ENCODE measurements at places on chromosomes 1 and 21.

GRCh38 chr21:26845066-26845758, at the start of gene ADAMTS1:
Gene ADAMTS1, minus strand, starts transcription at chr21:26845409. Its CDS starts 455 bp downstream, at chr21:26844954.
- peak; percentile 59 for DNase-seq

- DNase-seq, result no peak
Measured at GRCh38 chr1:55180075-55180670, 35.0 kb downstream of the USP24 start.

GRCh38 chr1:3482378-3482849, 27.9 kb downstream of the ARHGEF16 start:
- DNase-seq, result no peak

GRCh38 chr1:205743977-205744376, 6.0 kb downstream of the NUCKS1 start:
- no peak for DNase-seq

DNA sequence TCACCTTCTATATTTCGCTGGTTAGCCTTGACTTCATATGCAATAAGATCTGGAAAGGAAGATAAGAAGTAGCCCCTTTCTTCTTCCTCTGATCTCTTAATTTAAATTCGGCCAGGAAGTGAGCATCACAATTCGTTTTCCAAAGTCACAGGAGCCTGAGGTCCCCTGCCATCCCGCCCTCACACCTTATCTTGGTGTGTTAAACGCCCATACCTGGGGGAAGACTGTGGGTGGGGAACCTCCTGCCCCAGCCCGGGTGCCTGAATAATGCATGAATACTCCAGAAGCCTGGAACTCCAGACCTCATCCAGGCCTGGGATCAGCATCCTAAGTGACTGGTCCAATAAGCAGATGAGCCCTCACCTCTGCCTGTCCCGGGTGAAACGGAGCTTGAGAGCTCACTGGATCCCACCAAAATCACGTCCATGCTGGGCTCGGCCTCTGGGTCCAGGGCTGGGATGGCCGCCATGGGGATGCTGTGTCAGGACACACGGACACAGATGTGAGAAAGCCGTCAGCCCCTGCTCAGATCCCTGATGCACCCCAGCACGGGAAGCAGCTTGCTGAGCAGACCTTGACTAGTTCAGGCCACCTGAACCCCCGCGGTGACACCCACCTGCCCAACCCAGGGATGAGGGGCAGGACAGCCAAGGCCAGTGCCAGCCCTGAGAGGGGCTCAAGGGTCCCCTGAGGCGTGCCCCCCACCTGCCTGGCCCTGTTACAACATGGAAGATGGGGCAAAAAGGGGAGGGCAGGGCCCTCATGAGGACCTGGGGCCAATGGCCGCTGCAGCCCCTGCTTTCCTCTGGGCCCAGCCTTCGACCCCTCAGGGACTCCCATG, 686 bp downstream of the DNMT3L start:
- DNase-seq, result no peak

DNA sequence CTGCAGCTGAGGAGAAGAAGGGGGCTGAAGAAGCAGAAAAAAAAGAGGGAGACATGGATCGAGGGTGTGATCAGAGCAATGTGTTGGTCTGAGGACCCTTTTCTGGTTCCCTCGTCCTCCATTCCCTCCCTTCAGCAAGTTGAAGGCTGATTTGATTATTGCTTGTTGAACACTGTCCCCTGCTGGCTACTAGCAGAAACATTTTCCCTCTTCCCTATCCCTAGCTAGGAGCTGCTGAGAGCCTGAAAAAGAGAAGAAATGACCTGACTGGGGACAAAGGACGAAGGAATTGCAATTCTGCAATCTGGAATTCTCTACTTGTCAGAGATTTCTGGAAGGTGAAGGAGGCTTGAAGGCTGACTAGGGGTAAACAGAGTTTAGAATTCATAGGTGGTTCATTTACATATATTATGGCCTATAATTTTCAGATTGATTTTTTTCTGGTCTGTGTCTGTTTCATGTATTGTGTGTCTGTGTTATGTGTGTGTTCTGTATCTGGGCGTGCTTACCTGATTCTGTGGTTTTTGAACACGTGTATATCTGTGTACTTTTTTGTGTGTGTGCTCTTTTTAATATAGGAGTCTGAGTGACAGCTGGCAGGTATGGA, 9.8 kb downstream of the NHLH1 start:
- peak; percentile 34 for DNase-seq

- DNase-seq, result no peak
Measured at GRCh38 chr1:229295745-229296144, 24.8 kb downstream of the RAB4A start.

DNA sequence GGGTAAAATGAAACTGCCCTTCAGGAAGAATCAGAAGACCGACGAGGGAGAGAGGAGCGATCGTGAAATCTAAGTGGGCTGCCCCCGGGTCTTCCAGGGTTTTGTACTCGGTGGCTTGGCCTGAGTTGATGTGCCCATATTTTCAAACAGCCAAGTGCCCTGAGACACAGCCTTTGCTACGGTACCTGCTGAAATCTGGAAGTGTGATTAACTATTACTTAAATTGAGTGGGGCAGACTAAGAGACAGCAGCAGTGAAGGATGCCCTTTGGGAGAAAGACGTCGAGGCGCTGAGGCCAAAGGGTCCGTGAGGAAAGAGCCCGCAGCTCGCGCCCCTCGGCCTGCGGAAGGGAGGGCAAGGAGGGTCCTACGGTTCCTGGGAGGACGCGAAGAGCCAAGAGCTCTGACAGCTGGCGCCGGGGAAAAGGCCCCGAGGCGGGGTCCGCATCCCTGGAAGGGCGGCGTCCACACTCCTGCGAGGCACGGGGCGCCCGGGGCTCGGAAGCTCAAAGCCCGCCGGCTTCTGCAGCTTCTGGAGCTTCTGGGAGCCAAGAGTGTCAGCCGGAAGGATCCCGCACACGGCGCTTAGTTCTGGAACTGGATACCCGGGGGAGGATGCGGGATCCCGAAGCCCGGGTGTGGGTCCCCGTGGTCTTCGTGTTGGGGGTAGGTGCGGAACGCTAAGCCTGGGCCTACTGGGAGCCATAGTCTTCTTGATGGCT, 15.4 kb upstream of the RNU1-4 start:
- DNase-seq, result no peak

DNA sequence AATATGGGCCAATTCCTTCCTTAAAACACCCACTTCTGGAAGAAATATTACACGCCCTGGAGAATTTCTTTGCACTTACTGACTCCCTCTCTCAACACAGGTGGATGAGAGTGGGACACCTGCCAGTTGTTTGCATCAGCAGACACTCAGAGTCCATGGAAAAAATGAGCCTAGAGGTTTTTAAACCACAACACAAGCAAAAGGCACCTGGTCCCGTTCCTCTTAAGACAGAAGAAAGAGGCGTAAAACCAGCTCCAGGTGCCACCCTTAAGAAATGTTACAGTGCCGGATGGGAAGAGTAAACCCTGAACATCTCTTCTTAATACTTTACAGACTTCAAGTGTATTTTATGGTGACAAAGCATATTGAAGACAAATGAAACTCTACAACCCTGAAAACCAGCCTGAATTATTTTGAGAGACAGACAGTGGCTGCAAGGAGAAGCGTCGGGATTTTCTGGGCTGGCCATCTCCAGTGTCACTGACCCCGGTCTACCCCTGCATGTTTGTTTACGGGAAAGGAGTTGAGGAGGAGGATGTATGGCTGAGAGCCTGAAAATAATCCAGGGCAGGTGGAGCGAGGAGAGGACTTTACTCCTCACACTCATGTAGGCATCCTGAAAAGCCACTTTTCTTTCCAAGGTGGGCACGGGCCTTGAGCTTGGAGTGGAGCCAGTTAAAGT, 7.8 kb upstream of the RIPK4 start:
- no peak for DNase-seq

DNA sequence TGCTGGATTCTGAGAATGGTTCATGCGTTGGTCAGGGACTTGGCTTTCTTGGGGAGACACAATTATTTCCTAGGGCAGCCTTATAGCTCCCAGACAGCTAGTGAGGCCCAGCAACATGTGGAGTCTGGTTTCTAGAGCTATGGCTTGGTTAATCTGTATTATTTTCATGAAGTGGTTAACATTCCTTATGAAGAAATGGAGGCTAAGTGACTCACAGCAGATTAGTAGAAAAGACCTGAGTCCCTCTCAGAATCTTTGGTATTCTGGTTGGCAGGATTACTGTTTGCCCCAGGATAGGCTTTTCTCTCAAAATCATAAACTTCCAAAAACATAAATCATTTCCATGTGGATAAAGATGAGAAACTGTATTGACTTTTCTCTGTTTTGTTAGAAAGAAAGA, 42.3 kb downstream of the DUSP10 start:
- no peak for DNase-seq

DNA sequence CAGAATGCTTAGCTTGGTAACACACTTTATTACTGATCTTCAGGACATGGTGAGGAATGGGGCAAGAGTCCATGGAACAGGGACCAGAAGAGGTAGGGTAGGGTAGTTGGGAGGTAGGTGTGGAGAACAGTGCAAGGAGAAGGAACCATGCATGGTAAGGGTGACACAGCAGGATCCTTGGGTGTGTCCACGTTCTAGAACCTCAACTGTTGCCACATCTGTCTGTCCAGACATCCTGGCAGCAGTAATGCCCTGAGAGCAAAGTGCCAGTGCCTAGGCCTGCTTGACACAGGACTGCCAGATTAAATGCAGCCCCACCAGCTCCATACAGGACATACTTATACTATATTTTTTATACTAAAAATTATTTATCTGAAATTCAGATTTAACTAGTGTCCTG, 13.9 kb downstream of the DMAP1 start:
- no peak for DNase-seq

DNA sequence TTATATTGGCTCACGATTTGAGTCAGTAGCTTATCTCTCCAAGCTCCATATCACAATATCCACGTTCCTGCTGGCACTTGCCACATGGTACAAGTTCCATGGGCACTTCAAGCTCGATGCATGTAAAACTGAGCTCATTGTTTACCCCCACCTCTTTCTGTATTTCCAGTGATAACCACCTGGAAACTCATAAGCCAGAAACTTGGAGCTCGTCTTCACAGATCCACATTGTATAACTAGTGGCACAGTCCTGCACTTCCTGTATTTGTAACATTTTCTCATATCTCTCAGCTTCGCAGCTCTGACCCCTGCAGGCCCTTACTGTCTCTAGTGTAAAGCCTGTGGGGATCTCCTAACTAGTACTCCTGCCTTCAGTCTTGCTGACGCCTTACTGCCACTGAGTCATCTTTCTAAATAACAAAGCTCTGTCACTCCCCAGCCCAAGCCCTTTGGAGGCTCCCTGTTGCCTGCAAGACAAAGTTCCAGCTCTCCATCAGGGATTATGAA, 6.5 kb upstream of the C2CD4D start:
- DNase-seq, result no peak

GRCh38 chr1:211639475-211640300, 35.7 kb downstream of the NEK2 start:
- no peak for DNase-seq

- no peak for DNase-seq
Measured at GRCh38 chr1:74689621-74690363, 16.2 kb upstream of the ERICH3 start.

- no peak for DNase-seq
Measured at GRCh38 chr1:194476872-194477271, 1290.5 kb upstream of the B3GALT2 start.

GRCh38 chr1:19400192-19400611, 85.1 kb downstream of the CAPZB start:
- DNase-seq, result no peak

DNA sequence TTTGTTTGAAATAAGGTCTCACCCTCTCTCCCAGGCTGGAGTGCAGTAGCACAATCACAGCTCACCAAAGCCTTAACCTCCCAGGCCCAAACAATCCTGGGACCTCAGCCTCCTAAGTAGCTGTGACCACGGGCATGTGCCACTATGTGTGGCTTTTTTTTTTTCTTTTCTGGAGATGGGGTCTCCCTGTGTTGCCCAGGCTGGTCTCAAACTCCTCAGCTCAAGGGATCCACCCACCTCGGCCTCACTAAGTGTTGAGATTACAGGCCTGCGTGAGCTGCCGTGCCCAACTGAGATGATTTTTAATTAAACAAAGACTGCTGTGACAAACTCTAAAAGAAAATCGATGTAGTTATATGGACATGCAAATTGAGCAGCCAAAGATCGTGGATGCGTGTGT, 768.4 kb upstream of the ADGRL2 start:
- DNase-seq, result no peak

GRCh38 chr1:54883349-54884102, 3.5 kb downstream of the DHCR24 start:
- no peak for DNase-seq

- no peak for DNase-seq
Measured at GRCh38 chr1:177186639-177187038, 15.9 kb downstream of the BRINP2 start.

DNA sequence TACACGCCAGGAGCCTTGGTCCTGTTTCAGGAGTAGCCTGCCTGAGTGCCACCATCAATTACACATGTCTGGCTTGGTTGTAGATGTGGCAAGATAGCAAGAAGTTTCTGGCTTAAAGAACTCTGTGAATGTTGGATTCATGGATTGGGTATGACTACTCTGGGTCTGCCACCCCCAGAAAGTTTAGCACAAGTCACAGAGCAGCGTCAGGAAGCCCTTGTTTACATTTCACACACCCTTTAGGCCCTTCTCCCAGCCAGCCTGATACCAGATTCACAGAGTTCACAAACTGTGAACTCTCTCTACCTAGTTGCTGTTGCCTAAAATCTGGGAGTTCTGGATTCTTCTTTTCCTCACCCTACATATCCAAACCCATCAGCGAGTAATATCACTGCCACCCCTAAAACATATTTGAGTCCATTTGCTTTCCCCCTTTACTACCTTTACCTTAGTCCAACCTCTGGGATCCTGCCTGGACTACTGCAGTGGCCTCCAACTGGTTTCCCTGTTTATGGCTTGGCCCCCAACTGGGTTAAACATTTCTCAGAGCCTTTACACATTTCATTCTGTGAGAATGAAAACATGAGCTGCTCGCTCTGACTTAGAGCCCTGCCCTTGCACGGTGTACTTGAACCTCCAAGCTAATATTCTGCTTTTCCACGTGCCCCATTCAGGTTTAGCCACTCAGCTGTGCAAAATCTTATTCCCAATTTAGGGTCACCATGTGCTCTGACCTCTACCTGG, 4.1 kb upstream of the CCDC24 start:
- DNase-seq, result no peak

- DNase-seq, result no peak
Measured at GRCh38 chr1:167726008-167726407, 4.2 kb downstream of the MPZL1 start.

DNA sequence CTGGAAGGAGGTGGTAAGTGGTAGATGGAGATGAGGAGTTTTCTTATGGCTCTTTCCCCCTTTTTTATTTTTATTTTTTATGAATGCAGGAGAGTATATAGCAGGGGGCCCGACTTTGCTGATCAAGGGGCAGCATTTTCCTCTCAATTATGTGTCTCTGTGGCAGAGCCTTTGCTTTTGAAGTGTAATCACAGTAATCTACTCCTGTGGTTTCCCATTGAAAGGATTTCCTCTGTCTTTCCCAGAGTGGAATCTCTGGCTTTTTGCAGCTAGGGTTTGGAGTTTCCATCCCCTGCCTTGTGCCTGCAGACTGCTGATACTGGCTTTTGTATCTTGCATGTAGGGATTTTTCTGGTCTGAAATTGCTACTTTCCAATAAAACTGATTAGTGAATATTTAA, 29.1 kb downstream of the ARID1A start:
- no peak for DNase-seq

DNA sequence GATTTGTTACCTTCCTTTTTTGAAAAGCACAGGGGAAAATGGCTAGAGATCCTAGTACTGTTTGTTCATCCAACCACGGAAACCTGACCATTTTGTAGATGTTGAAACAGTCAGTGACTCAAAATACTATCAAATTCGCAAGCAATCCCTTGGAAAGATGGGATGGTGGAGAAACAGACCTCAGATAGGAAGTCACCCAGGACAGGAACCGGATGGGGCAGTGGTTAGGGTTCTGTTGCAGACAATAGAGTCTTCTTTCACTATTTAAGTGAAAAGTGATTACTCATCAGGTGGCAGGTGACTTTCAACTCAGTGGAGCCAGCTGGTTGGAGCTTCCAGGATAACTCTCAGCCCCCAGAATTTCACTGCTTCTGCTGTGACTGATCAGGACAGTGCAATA, 17.0 kb downstream of the LHX4 start:
- no peak for DNase-seq
